NCI-H1694 treated with DMSO at 0.1 percent for 48 hours (cell line): ENCODE measurements at places on chromosomes 7 and 10.
A peak's percentile ranks its signal among the peaks of the same experiment; 100 is the strongest.

DNA sequence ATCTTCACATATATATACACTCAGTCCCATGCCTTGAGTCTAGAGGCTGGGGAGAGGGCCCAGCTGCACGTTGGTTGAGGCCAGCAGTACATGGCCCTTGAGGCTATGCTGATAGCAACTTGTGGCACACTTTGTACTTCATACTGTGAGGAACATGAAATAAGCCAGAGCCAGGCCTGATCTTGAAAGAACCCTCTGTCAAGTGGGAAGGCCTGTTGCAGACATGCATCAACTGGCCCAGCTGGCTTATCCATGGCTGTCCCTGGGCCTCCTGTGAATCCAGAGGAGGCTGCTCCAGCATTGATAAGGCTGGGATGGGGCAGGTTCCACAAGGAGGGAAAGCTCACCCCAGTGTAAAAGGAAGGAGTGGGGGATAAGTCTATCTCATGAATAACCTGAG lies 140.4 kb downstream of the NRF1 start:
- DNase-seq: no peak

GRCh38 chr7:95630702-95631458 lies 34.6 kb upstream of the PDK4 start:
- no peak for DNase-seq

DNA sequence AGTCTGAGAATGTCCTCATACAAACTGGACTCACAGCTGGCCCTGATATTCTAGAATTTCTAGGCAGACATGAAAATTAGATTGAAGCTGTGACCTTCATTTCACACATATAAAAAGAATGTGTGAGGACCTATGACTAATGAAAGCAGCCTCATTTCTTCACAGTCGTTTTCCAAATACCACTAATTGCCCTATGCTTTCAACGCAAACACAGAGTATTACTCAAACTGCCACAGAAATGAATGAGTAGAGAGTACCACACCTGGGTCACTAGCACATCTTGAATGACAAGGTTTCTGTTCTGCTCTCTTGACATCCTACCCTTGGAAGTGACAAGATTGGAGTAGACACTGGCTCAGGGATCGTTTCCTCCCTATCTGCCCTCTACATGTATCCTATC lies 142.4 kb downstream of the C1GALT1 start:
- DNase-seq: no peak

DNA sequence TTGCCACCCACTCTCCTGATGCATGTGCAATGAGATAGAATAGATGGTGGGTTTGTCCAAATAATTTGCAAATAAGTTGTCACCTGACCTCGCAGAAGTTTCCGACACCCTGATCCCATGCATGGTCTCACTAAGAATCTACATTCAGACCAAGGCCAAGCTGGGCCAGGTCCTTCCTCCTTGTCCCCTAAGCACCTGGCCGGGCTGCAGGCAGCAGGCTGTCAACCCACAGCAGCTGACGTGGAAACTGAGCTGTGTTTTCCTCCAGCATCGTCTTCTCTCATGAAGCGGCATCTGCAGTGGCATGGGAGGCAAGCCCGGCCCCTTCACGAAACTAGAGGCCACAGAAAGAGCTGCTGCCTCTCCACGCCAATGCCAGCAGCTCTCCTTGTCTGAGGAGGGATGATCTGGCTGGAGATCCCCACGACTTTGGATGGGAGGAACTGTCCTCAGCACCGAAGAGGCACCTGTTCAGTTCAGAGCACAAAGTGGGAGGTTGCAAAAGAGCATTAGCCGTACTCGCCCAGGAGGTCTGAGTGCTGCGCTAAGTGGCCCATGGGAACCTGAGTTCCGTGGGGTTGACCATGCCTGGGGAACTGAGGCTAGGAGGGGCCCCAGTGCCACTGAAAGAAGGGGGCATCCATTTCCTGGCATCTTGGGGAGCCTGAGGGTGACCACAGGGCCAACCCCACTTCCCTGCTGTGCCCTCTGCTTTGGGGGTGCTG lies 110.5 kb upstream of the INSIG1 start:
- DNase-seq: no peak

GRCh38 chr10:70357565-70357964 lies 24.9 kb downstream of the LRRC20 start:
- DNase-seq: no peak

DNA sequence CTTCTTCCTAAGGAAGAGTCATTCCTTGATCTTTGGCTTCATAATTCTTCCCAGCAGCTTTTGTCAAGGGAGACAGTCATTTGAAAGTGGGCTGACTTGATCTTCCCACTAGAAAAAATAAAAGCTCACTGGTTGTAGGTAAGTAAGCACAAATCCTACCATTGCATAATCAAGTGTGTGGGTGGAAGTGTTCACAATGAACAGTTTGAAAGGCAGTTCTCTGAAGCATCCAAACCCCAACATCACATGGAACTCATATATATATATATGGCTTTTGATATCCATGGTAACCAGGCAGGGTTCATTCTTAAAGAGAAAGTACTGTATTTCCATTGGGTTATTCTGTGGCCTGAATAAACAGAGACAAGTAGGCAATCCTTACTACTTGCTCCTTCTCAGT lies 51.6 kb downstream of the ARMH3 start:
- no peak for DNase-seq

- no peak for DNase-seq
Observed at GRCh38 chr10:4576206-4576605, 249.8 kb upstream of the AKR1E2 start.

- DNase-seq: no peak
Observed at GRCh38 chr7:103699032-103699431, 253.0 kb upstream of the SLC26A5 start.

DNA sequence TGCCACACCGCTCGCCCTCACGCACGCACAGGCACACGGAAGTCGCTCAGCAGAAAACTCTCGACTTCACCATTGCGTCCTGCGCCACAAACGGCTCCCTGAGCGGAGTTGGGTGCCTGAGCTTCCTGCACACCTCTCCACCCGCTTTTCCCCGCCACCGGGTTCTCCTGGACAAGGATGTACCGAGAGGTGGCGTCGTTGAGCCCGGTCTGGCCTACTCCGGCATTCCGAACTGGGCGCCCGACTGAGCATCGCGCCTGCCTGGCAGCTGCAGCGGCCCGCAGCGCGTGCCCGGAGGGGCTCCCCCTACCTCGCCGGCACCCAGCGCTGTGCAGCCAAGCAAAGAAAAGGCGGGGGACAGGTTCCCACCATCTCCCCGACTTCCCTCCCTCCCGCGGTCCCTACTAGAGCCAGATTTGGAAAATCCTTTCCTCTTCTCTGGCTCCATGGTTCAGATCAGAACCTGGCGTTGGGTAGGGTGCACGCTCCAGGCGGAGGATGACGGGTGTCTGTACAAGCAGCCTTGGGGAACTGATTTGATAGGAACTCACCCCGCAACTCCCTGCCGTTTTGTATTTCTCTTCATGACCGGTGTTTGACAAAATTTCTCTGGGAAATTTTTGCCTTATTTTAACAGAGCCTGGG lies 1.7 kb downstream of the SORCS3 start:
- DNase-seq: no peak

- DNase-seq: no peak
Observed at GRCh38 chr7:5603241-5604140, 178.0 kb downstream of the RNF216 start.

- no peak for DNase-seq
Observed at GRCh38 chr10:95988702-95989101, 54.7 kb upstream of the CCNJ start.

DNA sequence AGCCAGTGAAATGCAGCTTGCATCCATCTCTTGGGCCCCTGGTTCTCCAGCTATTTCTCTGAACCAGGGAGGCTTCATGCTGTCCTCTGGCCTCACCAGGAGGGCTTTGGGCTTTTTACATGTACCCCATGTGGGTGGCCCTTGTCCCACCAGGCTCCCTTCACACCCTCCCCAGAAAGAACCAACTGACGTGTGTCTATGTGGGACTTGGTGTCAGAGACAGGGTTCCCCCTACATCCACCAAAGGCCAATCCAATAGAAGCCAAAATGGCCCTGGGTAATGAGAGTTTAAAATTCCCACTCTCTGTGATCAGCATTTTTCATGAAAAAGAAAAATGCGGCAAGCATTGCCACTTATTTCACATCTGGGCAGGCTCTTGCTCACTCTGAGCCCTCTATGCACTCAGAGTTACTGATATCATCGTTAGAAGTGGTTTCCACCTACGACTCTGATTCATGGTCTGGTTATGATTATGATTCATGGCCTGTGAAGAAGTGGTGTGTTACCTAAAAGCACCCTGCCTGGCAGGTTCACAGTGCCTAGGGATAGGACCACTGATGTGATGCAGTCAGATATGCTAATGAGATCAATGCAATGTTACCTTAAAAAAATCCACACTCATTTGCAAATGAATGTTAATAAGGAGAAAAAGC lies 133.5 kb downstream of the BUB3 start:
- no peak for DNase-seq

GRCh38 chr7:140219672-140220524 lies 43.1 kb upstream of the KDM7A start:
- DNase-seq: no peak

- DNase-seq: no peak
Observed at GRCh38 chr7:132002343-132002968, 446.0 kb upstream of the PODXL start.

GRCh38 chr10:8044331-8044907 lies 10.1 kb upstream of the GATA3 start:
- DNase-seq: no peak

DNA sequence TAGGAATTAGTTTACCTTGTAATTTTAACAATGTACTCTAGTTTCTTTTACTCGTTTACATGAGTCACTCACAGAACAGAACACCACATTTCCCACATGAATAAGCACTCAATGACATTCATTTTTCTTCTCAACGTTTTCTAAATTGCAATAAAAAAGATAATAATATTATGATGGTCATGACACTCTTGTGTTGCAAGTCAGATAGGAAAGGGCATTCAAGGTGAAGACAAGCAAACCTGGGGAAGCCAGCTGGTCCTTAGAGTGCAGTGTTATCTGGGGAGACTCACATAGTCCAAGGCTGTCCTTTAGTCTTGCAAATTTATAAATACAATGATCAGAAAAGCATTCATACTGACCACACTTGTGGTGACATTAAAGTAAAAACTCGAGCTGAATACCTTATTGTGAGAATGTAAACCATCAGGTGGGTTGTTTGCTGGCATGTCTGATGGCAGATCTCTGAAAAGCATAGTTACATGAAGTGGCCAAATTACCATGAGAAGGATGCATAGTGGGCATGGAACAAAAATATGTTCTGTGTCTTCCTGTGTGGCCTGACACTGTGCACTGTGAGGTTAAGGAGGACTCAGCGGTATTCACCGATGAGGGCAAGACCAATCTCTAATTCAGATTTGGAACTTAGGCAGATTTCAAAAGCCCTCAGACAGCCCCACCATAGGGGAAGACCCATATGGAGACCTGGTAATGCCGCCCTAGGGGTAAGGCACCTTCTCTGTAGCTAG lies 158.9 kb upstream of the ASAH2 start:
- DNase-seq: no peak

GRCh38 chr10:89466599-89467035 lies 52.2 kb downstream of the IFIT5 start:
- peak; percentile 22 for DNase-seq

DNA sequence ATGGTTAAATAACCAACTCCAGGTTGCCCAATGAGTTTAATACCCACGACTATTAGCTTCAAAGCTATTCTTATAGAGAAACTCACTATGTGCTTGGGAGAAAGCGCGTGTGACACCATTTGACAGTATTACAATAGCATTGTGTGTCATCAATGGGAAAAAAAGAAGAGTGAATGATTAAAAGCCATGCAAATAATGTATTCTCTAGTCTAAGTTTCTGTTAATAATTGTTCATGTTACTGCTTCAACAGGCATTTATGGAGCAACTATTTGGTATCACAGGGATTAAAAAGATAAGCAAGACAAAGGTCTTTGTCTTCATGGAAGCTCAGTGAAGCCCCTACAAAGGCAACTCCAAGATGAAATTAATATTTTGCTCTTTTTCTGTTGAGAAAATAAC lies 47.2 kb downstream of the CAV1 start:
- DNase-seq: no peak

- DNase-seq: no peak
Observed at GRCh38 chr7:121202125-121202524, 126.7 kb upstream of the WNT16 start.

DNA sequence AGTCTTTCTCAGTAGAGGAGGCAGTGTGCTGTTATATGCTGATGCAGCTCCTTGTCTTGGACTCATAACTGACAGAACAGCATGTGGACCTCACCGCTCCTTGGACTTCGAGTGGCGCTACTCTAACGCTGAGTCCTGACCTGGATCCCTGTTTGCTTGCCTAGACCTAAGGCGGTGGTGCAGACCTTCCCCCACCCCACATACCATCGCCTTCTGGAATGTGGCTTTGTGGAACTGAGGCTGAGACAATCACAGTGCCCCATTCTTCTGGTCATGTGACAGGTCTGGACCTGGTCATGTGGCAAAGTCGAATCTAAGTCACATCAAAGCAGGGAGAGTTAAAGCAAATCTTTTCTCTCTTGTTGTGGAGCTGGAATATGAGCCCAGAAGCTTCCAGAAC lies 190.7 kb upstream of the MKI67 start:
- no peak for DNase-seq

- DNase-seq: no peak
Observed at GRCh38 chr7:100539436-100540006, 518 bp downstream of the AGFG2 start.

GRCh38 chr10:80104066-80104926 lies 25.8 kb downstream of the TMEM254 start:
- DNase-seq: peak; percentile 57

- no peak for DNase-seq
Observed at GRCh38 chr10:44047361-44047760, 337.5 kb downstream of the CXCL12 start.

- no peak for DNase-seq
Observed at GRCh38 chr10:59126991-59127390, 49.5 kb upstream of the PHYHIPL start.

- no peak for DNase-seq
Observed at GRCh38 chr7:35869810-35870209, 69.0 kb downstream of the SEPTIN7 start.

- DNase-seq: no peak
Observed at GRCh38 chr7:2433713-2434550, 30.5 kb downstream of the CHST12 start.

- DNase-seq: no peak
Observed at GRCh38 chr7:156566812-156567549, 73.6 kb upstream of the RNF32 start.
